ENCODE measurements at places on chromosomes 2 and 18.

GRCh38 chr2:21466341-21466927 is 342.7 kb downstream of the TDRD15 start:
- DNase-seq, result no peak

GRCh38 chr2:113976277-113976928 is 86.5 kb downstream of the ACTR3 start:
- no peak for DNase-seq

DNA sequence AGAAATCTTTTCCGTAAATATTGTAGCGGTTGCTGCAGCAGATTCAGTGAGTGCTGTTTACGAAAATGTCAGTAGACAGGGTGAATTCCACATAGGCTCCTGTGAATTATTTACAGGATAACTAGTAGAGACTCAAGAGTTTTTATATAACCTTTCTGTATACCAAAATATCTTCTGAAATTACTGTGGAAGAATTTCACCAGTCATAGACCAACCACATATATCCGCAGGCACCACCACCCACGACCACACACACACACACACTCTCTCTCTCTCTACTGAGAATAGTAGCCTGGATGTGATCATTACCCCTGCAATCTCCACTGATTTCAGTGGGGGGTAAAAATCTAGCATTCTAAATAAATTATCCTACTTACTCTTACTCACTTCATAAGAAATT is 341.8 kb downstream of the RBM43 start:
- DNase-seq, result no peak

GRCh38 chr2:206241736-206242135 is 32.7 kb upstream of the ZDBF2 start:
- DNase-seq, result no peak

- DNase-seq, result no peak
These were observed 419.5 kb downstream of the NUP35 start for GRCh38 chr2:183543731-183544130.

GRCh38 chr2:70959271-70959761 is 19.1 kb upstream of the ANKRD53 start:
- DNase-seq, result no peak

- no peak for DNase-seq
These were observed 1.4 kb downstream of the MARCHF7 start for GRCh38 chr2:159713631-159714246.

DNA sequence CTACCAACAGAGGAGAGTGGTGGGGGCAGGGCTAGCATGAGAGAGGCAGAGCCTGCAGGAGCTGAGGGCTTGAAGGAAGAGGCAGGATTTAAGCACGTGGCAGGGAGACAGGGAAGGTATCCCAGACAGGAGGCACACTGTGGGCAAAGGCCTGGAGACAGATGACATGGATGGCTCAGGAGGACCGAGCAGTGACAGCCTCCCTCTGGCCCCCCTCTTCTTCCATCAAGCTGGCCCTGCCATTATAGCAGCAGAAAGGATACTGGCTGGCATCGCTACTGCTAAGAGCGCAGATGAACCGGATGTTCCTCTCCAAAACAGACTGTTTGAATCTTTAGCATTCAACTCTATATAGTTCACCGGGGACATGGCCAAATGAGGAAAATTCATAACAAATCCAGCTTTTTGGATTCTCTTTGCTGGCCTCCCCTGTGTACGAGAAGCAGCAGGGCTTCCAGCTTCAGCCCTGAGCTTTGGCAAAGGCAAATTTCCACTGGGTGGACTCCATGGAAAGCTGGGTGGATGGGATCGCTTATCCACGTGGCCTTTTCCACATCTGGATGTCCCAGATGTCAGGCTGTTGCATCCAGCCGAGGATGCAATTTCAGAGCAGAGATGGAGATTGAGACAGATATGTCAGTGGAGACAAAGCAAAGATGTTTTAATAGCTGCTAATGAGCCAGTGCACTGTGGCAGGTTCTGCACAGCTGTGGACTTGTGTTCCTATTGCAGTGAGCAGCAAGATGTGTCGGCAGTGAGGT is 36.2 kb downstream of the CAPN13 start:
- no peak for DNase-seq

- no peak for DNase-seq
These were observed 8.5 kb upstream of the SPATS2L start for GRCh38 chr2:200297989-200298388.

DNA sequence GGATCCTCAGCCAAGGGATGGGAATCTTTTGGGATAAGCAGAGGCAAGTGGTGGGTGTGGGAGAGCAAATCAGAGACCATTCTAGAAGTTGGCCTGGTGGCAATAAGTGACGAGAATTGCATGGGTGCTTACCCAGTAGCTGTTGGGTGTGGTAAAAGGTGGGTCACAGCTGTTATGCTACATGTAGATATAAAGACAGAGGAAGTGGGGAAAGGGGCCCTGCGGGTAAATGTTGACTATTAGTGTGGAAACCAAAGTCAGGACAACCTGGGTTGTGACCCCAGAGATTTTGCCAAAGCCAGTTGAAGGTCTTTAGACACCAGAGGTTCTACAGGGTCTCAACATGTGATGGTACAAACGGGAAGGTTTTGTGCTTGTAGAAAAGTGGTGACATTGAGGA is 443.6 kb upstream of the HNRNPA3 start:
- no peak for DNase-seq

- DNase-seq, result no peak
These were observed 389.4 kb downstream of the CDH2 start for GRCh38 chr18:27787547-27787946.

DNA sequence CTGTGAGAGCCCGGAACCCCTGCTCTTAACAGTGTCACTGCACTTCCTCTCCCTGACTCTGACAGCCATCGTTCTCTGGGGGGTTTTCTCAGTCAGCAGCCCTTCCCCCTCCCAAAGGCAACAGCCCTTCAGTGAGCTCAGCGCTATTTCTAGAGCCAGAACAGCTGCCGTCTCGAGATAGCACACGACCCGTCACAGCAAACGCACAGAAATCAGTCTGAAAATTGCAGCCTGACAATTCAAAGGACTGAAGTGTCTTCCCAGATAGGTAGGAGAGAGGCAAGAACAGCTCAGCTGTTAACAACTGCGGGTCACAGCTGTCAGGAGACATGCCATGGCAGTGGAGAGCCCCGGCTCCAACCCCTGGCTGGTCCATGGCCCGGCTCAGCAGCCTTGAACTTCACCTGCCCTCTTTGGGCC is 45.4 kb downstream of the ST8SIA5 start:
- DNase-seq, result no peak

DNA sequence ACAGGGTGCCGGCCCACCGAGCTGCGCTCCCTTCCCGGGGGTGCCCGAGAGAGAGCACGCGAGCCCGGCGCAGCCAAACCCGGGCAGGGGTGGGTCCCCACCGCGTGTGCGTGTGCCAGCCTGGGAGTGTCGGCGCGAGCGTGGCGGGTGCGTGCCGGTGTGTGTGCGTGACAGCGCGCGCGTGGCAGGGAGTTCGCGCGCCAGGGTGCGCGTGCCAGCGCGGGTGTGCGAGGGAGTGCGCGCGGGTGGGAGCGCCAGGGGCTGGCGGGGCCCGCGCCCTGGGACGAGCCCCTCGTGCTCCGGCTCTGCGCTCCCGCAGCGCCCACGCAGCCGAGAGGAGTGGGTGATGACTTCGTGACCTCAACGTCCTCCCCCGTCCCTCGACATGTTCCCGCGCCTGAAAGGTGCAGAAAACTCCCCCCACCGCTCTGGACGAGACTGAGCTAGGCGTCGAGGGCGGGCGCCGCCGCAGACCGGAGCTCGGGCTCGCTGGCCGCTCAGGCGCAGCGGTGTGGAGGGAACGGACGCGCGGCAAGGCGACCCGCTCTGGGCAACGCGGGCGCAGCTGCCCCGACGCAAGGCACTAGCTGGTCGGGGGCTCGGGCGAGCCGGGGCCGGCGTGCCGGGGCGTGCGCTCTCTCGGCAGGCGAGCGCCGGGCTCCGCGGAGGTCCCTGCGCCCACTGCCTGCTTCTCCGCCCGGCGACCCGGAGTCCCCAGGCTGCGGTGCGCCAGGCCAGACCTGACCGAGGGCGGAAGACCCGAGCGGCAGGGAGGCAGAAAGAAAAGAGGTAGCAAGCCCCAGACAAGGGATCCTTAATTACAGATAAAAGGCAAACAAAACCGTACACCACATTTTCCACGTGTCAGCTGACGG is 582.8 kb downstream of the ZEB2 start:
- no peak for DNase-seq

DNA sequence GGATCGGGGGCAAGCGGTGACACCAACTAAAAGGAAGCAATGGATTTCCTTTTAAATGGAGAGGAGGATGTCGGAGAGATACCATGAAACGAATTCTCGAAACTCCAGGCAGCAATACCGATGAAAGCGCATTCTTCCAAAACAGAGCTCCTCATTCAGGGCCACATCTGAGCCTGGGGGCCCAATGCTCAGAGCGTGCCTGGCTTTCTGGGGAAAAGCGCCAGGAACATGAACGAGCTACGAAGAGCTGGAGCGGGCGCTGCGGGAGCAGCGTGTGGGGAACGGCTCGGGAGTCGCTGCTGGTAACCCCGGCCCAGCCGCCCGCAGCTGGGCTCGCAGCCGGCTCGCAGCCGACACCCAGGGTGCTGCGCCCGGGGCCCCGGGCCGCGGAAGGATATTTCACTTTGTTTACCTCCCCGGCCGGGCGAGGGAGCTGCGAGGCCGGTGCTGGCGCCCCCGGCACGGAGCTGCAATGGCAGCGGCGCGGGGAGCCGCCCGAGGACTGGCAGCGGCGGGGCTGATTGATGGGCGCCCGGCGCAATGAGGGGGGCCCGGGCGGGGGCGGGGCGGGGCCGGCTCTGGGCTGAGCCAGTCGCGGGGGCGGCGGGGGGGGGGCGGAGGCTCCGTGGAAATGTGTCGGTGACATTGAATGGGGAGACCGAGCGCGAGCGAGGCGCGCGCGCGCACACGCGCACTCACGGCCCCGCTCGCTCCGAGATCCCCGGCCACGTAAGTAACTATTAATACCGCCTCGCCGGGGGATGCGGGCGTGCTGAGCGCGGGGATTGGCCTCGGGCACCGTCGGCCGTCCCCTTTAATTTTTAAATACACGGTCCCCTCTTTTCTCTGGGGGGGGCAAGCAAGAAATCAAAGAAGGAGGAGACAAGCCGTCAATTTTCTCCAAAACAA is at the start of gene TRIB2:
TRIB2 (plus strand) TSS at position 655 of the 909 bp plus-strand sequence. CDS start 1,372 bp downstream, outside the sequence.
- DNase-seq, result peak; percentile 70

- no peak for DNase-seq
These were observed 331 bp downstream of the SERPINE2 start for GRCh38 chr2:224038830-224039079.

- no peak for DNase-seq
These were observed 12.3 kb downstream of the CRIM1 start for GRCh38 chr2:36367895-36368353.

GRCh38 chr2:3193443-3194330 is 183.9 kb downstream of the EIPR1 start:
- DNase-seq, result no peak

DNA sequence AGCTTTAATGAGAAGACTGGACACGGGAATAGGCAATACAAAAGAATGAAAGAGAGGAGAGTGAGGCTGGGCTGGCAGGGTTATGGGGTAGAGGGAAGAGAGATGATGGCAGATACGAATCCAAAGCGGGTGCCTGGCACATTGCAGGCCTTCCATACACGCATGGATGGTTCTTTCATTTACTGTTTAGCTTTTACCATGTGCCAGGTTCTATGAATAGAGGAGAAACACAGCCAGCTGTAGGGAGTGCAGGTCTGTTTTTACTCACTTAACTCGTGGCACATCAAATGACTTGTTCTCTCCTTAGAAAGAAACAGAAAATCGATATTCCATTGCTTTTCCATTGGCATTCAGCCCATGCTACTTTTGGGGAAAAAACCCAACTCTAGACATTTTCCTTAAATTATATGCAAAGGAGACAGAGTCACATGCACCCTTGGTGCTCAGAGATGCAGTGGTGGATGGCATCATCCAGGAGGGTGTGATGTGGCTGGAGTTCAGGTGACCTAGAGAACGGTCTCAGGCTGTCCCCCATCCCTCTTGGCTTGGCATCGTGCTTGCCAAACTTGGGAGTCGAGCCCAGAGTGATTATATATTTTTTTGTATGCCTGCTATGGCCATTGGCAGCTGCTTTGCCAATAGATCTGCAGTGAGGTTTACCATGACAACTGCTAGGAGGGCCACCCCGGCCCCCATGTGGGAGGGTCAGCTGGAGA is 6.2 kb downstream of the LTBP1 start:
- no peak for DNase-seq

GRCh38 chr2:18412980-18413675 is 147.3 kb downstream of the RDH14 start:
- DNase-seq, result no peak

- no peak for DNase-seq
These were observed 69.2 kb downstream of the EDAR start for GRCh38 chr2:108919571-108920373.

DNA sequence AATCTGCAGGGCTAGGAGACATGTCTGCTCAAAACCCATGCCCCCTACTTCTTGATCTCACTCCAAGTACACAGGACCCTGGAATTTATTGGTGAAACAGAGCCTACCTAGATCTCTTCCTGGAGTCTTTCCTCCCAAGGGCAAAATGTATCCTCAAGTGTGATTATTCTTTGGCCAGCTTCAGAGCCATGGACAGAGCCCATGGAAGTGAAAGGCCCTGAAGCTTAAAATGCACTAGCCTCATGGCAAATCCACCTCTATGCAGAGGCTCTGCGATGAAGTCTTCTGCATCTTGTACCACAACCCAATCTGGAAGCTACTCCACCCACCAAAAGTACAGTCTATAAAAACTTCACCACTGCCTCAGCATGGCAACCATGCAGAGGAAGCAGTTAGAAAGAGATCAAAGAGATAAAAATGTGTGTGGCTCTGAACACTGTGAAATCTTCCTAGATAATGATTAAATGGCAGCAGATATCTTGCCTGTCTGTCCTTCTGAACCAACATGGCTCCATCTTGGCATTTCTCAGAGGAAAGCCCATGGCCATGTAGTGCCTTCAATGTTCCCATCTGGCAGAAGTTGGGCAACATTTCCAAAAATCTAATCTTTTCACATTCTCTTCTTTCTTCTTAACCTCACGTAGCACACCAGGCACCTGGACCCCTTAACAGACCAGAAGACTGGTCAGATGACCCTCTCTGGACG is 142.9 kb upstream of the KLF7 start:
- no peak for DNase-seq

DNA sequence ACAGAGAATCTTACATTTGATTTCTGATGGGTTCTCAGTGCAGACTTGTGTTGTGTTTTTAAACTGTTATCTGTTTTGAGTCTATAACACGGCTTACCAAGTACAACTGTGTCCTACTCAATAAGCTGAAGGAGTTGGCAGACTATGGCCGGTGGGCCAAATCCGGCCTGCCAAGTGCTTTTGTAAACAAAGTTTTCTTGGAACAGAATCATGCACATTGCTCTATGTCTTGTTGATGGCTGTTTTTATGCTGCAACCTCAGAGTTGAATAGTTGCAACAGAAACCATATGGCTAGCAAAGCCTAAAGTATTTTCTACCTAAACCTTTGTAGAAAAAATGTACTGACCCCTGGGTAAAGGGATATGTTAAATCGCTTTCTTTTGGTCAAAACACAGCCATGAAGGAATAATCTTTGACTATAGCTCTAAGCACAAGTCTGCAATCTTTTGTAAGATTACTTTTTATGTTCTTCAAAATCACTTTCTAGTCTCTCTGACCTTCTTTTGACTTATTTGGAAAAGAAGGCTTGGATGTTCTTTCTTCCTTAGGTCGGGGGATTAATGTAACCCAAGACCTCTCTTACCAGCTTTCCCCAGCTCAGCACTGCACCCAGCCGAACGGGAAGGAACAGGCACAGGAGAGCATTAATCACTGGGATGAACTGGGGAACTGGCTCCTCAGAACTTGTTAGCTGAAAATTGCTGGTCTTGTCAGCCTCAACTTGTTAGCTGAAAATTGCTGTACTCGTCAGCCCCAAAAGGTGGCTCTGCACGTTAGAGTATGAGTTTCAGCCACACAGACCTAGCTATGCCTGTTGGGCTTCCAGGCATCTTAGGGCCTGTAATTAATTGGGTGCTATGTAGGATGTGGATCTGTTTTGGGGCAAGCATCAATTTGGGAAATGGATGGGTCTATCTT is 75.4 kb downstream of the CD8B2 start:
- no peak for DNase-seq
